ENCODE measurements at places on chromosomes 5 and 9. TPM values are rescaled to one million over a fixed set of nuclear protein-coding genes. Genes with fewer than 3 reads are reported as not detected.

DNA sequence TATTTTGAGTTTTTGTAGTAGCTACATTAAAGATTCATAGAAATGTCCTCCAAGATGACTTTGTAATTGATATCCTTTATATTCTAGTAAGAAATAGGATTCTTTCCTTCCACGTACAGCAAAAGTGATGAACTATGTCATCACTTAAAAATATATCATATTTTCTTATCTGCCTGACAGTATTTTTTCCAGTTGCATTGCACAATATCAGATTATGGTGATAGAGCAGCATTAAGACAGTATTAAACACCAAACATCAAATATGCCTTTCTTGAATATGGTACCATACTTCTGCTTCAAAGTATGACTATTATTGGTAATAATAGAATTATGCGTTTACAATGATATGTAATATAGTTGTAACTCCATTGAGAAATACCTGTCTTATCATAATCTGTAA, 919.8 kb upstream of the EDIL3 start:
- no peaks in the 10 kb centered on the region for H3K27me3 ChIP-seq
- no peaks in the 10 kb centered on the region for H3K4me1 ChIP-seq
- H3K27ac ChIP-seq, result no peak overlapping the region
- H3K4me3 ChIP-seq, result no peak overlapping the region

DNA sequence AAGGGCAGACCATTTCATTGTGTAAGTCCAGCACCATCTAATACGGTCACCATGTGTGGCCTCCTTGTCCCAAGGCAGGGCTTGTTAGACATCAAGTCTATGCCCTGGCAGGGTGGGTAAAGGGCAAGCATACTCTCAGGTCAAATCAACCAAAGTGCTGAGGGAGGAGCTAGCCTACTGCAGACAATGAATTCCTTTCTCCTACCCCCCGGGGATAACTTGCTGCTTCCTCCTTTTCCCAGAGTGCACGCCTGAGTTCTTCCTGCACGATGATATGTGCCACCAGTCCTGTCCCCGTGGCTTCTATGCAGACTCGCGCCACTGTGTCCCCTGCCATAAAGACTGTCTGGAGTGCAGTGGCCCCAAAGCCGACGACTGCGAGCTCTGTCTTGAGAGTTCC, 71.4 kb downstream of the RFK start:
- no peaks in the 10 kb centered on the region for H3K4me1 ChIP-seq
- H3K36me3 ChIP-seq, result no peaks in the 10 kb centered on the region

GRCh38 chr5:180909782-180910181, 10.8 kb downstream of the BTNL8 start:
- DNase-seq, result no peak
- H3K4me3 ChIP-seq, result no peak overlapping the region
- no peaks in the 10 kb centered on the region for H3K4me1 ChIP-seq

DNA sequence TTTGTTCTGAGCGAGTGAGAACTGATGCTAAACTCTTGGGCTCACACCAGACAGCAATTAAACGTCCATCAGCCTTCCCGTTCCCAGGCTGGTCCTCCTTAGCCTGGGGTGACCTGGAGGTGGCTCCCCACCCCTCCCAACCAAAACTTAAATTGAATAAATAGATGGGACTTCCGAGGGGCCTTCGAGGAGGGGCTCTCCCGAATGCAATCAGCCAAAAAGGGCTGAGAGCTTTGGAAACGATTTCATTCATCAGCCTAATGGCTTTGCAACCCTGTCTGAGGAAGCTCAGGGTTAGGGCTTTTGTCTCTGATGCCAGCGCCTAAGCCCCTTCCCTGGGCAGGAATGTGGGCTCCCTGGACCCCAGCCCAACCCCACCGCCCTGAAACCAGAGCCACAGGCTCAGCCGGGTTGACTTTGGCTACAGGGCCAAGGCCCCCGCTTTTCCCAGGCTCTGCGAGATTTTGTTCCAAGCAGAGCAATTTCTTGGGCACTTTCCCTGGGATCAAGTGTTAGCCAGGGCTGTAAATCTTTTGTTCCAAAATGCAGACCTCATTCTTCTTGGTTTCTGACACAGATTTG, 29.2 kb downstream of the LHX3 start:
- H3K36me3 ChIP-seq, result no peaks in the 10 kb centered on the region
- H3K27ac ChIP-seq, result no peak overlapping the region
- H3K27me3 ChIP-seq, result no peaks in the 10 kb centered on the region
- no peak overlapping the region for H3K4me3 ChIP-seq
- H3K4me1 ChIP-seq, result no peaks in the 10 kb centered on the region

GRCh38 chr5:15160091-15160490, 288.5 kb upstream of the ANKH start:
- no peak for DNase-seq
- H3K27ac ChIP-seq, result no peak overlapping the region
- H3K4me3 ChIP-seq, result no peak overlapping the region

DNA sequence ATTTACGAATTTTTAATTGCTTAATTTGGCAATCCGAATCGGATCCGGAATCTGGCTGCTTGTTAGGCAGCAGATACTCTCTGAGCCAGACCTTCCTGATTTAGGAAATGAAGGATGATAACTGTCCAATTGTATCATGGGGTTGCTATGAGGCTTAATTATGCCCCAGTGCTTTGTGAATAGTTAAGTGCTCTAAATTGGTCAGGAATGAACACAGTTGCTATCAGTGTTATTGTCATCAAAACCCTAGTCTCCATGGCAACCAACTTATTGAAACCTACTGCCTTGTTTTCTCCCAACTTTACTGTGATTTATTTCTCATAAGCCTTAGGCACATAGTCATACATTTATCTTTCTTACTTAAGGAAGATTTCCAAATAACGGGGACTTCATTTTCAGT, 47.9 kb downstream of the MAMDC2 start:
- H3K36me3 ChIP-seq, result no peaks in the 10 kb centered on the region
- no peaks in the 10 kb centered on the region for H3K4me1 ChIP-seq
- DNase-seq, result no peak
- H3K27ac ChIP-seq, result no peak overlapping the region

DNA sequence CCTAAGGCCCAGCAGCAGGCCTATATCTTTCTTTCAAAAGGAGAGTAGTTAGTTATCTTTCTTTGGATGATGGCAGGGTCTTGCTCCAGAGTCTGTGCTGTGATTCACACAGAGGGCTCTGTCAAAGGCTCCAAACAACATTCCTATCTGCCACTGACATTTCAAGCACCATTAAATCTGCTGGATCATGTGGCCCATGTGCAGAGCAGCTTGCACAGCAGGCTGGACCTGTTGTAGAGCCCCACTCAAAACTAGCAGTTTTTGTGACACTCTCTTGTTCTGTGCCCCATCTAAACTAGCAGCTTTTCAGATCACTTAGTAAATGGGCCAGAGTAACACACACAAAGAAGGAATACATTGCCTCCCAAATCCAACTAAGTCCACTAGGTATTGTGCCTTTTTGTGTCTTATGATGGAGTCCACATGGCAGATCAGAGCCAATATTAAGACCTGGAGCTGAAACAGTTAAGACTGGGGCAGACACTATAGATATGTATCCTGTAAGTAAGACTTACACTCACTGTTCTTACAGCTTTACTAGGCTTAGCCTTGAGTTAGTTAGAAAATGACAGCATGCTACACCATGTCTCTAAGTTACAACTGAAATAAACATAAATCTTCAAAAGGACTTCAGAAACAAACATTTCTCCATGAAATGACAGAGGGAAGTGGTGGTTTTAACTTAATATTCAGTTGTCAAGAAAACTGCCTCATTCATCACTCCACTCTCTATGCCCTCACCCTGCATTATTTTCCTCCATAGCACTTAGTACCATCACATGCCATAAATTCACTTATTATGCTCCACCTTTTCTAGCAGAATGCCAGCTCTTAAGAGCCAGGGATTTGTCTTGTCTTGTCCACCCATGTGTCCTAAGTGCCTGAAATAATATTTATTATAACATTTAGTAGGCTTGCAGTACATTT, 400.9 kb downstream of the RAB3C start:
- DNase-seq, result no peak
- no peaks in the 10 kb centered on the region for H3K4me1 ChIP-seq
- H3K27me3 ChIP-seq, result no peaks in the 10 kb centered on the region
- no peaks in the 10 kb centered on the region for H3K36me3 ChIP-seq
- no peak overlapping the region for H3K27ac ChIP-seq
- H3K4me3 ChIP-seq, result no peak overlapping the region

The CNTNAP3 gene
- 16.3 TPM for polyA plus RNA-seq

The DMRT3 gene
- not detected for polyA plus RNA-seq
